ENCODE measurements at places on chromosomes 3 and 15. TPM values are rescaled to one million over a fixed set of nuclear protein-coding genes. Genes with fewer than 3 reads are reported as not detected.

DNA sequence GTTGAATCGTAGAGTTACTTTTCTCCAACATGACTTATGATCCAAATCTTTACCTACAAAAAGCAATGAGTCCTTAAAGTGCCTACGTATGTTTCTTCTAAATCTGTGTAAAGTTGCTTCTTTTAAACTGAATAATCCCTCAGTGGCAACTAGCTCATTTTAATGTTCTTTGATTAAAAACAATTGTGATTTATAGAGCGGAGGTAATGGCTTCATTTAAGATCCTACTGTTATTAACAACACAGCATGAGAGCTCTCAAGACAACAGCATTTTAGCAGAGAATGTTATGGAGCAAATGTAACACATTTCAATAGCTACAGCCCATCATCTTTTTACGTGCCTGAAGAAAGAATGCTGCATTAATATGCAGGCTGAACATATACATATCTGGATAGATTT is 55.3 kb upstream of the VGLL3 start:
- DNase-seq = no peak

DNA sequence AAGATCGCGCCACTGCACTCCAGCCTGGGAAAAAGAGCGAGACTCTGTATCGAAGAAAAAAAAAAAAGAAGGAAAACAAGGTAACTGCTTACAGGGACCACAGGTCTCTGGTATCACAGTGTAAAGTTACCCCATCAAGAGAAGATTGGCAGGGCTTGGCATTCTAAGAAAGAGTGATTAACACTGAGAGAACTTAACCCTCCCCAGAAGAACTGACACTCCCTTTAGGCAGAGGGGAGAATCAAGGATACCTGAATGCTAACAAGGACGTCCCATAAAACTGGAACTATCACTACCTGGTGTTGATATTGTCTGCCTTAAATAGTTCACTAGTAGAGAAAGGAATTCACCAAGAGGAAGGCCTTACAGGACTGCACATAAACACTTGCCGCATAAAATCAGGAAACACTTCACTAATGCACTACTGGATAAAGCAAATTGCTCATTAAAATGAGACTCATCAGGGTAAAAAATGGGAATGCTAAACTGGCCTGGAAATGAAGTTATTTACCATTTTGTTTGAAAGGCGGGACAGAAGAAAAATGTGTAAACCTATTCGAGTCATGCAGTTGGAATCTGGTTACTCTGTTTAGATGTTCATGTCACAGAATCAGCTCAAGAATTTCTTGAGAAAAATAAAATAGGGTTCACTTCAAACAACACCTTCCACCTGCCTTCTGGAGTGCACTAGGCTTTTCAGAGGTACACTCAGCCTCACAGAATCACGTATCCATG is 121.6 kb downstream of the FOXP1 start:
- DNase-seq = no peak

GRCh38 chr15:39936187-39936586 is 2.3 kb downstream of the EIF2AK4 start:
- peak; percentile 34 for DNase-seq

DNA sequence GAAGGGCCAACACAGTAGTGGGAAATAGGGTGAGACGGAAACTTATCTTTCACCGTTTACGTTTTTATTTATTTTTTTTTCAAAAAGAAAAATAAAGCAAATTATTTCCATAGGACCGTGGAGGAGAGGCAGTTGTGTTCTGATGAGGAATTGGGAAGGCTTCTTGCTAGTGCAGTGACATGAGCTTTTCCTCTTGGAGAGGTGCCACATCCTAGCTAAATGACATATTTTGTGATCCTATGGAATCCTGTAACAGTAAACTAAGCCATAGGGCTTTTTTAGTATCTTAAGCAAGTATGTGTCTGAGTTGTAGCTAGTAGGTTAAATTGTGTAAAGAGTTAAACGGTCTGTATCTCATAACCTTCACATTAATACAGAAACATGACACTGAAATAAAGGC is 609.9 kb downstream of the RBMS3 start:
- no peak for DNase-seq

GRCh38 chr3:29314727-29315088 is 33.8 kb downstream of the RBMS3 start:
- no peak for DNase-seq

DNA sequence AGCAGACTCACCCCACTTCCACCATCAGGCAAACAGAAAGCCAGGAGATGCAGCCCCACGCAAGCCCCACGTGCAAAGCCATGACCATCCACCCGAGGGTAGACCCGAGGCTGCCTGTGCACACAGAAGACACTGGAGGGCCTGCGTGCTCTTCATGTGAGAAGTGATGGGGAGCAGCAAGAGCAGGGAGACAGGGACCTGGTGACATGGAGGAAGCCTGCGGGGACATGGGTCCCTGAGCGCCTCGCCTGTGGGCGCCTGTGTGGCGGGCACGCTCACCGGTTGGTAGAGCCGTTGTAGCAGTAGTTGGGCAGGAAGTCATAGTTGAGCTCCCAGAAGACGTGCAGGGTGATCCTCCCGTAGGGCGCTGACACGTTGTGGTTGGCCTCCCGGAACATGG is 65.0 kb downstream of the NIPA2 start:
- DNase-seq = no peak

DNA sequence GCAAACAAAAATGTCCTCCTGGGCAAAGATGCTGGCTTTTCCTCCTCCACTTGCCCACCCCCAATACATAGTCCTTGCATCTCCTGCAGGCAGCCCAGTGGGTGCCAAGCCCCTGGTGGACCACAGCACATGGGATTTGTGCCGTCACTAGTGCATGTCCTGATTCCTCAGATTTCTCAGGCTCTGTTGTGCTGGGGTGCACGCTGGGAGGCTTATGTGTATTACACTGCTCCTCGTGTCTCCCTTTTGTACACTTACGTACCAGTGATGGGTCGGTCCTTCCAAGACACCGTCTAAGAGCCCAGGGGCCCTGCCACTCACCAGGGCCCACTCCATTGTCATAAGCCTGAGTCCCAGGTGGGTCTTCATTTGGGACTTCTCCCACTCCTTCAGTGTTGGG is 70.1 kb downstream of the PLXNA1 start:
- DNase-seq = no peak

DNA sequence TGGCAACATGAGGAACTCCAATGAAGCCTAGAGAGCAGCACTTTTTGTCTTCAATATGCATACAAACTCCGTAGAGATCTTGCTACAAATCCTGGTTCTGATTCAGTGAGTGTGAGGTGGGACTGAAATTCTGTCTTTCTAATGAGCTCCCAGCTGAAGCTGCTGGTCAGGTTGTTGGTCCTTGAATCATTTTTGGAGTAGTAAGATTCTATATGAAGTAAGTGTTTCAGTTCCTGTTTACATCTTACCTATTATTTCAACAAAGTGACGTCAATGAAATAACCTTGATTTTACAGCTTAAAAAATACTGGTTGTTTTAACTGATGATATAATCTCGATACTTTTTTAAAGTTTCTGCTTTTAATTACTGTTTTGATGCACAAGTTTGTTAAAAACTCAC is 33.9 kb downstream of the SHQ1 start:
- DNase-seq = no peak

The IMPG2 gene
- total RNA-seq = under 0.01 TPM

The KBTBD12 gene
- total RNA-seq = not detected

The NFKBIZ gene
- total RNA-seq = 19.1 TPM

Data from MG63 (cell line).